ENCODE measurements at places on chromosomes 5 and 9. TPM values are rescaled to one million over a fixed set of nuclear protein-coding genes. Genes with fewer than 3 reads are reported as not detected.
A peak's percentile ranks its signal among the peaks of the same experiment; 100 is the strongest.

GRCh38 chr5:132526974-132527564, 16.3 kb downstream of the IL5 start:
- no peak overlapping the region for H3K27ac ChIP-seq
- no peaks in the 10 kb centered on the region for H3K4me1 ChIP-seq

DNA sequence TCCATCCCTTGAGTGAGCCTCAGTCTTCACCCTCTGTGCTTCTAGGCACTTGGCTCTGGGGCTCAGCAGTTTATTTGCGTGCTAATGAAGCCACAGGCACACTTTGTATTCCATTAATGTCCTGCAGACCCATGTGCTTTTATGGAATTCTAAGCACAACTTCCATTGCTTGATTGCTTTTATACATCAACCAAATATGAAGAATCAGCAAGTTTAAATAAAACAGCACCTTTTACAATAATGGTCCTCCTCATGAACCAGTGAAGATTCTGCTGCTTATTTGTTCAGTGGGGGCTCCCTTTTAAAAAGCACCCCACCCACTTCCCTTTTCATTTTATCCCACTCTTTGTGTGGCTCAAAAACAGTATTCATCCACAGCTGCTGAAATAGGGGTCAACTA, 60.2 kb downstream of the DCP2 start:
- H3K4me1 ChIP-seq = peaks cover 15% of the 10 kb centered on the region
- DNase-seq = no peak
- H3K36me3 ChIP-seq = no peaks in the 10 kb centered on the region

GRCh38 chr5:170746961-170747340, 36.6 kb upstream of the GABRP start:
- no peak overlapping the region for H3K4me3 ChIP-seq
- H3K27ac ChIP-seq = peak overlapping the region; percentile 97
- no peaks in the 10 kb centered on the region for H3K36me3 ChIP-seq

GRCh38 chr5:15592728-15593127, 92.7 kb downstream of the FBXL7 start:
- H3K4me3 ChIP-seq = no peak overlapping the region
- DNase-seq = no peak
- H3K27ac ChIP-seq = no peak overlapping the region
- no peaks in the 10 kb centered on the region for H3K27me3 ChIP-seq
- no peaks in the 10 kb centered on the region for H3K36me3 ChIP-seq
- H3K4me1 ChIP-seq = peaks cover 22% of the 10 kb centered on the region

DNA sequence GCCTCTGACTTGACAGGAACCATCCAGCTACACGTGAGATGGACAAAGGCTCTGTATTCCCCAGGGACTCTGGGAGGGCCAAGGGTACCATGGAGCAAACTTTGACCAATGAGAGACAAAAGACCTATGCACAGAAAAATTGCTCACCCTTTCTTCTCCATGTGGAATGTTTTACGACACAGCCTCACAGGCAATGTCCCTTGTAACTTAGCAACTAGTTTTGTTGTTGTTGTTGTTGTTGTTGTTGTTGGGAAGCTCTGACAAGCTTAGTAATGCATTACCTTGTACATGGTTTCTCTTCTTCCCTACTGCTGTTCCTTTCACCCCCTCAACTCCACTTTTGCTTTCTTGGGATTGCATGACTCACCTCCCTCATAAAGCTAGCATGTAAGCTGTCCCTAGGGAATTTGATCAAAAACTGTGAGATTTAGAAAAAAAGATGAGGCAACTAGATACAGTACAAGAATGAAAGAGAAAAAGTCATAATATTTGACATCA, 550.9 kb downstream of the RAB3C start:
- peak; percentile 18 for DNase-seq
- H3K4me3 ChIP-seq = no peak overlapping the region
- no peaks in the 10 kb centered on the region for H3K36me3 ChIP-seq

GRCh38 chr5:169273451-169273850, 27.5 kb downstream of the SLIT3 start:
- DNase-seq = no peak
- no peak overlapping the region for H3K4me3 ChIP-seq
- no peaks in the 10 kb centered on the region for H3K36me3 ChIP-seq
- no peaks in the 10 kb centered on the region for H3K27me3 ChIP-seq
- H3K27ac ChIP-seq = no peak overlapping the region
- peaks cover 1% of the 10 kb centered on the region for H3K4me1 ChIP-seq

DNA sequence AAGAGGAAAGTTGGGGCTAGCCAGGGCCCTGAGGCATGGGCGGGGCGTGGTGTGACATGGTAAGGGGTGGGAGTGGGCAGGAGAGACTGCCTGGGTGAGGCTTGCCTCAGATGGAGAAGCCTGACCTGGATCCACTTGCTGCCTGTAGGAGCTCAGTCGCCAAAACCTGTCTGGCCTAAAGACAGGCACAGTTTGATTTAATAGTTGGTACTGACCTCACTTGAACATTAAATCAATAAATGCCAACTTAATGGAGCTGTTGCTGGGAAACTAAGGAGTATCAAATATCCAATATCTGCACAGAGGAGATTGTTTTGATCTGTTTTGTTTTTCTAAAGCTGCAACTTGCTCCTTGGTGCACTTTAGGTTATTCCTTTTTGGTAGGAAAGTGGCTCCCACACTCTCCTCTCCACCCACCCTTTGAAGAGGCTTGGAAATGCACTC, 86.4 kb downstream of the RCL1 start:
- no peaks in the 10 kb centered on the region for H3K4me1 ChIP-seq
- H3K27ac ChIP-seq = no peak overlapping the region
- H3K27me3 ChIP-seq = no peaks in the 10 kb centered on the region
- no peak for DNase-seq
- no peak overlapping the region for H3K4me3 ChIP-seq

DNA sequence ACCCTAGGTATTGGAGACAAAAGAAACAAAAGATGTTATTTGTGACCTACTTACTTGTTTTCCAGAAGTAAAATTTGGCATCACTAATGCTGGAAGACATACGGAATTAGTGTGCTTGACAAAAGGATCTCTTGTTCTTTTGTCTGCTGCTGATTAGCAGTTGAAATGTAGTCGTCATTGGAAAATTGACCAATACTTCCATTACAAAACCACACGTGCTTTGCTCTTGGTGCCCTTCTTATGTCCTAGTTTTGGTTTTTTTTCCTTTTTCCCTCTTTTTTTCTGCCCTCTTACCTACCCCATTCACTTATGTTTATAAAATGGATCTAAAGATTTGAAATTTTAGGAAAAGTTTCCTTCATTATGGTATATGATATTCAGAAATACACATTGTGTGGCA, 197.4 kb downstream of the FER start:
- no peaks in the 10 kb centered on the region for H3K36me3 ChIP-seq
- H3K4me1 ChIP-seq = peaks cover 56% of the 10 kb centered on the region
- H3K4me3 ChIP-seq = no peak overlapping the region

DNA sequence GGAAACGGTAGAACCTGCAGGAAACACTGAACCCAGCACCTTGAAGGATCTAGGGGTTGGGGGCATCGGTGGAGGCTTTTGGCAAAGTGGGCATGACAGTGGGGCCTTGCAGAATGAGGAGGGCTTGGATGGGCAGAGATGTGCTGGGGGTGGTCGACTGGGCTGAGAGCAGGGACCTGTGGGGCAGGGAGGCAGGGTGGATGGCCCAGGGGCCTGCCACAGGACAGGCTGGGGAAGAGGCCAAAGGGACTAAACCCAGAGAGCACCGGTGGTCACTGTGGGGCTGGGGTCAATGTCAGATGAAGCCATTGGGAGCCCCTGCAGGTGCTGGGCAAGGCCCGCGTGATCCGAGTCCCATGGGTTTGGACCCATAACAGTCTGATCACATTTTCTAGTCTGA, 175.3 kb downstream of the DAB2IP start:
- H3K27ac ChIP-seq = no peak overlapping the region
- H3K36me3 ChIP-seq = no peaks in the 10 kb centered on the region
- H3K4me3 ChIP-seq = no peak overlapping the region
- no peak for DNase-seq
- no peaks in the 10 kb centered on the region for H3K27me3 ChIP-seq
- H3K4me1 ChIP-seq = peaks cover 9% of the 10 kb centered on the region

DNA sequence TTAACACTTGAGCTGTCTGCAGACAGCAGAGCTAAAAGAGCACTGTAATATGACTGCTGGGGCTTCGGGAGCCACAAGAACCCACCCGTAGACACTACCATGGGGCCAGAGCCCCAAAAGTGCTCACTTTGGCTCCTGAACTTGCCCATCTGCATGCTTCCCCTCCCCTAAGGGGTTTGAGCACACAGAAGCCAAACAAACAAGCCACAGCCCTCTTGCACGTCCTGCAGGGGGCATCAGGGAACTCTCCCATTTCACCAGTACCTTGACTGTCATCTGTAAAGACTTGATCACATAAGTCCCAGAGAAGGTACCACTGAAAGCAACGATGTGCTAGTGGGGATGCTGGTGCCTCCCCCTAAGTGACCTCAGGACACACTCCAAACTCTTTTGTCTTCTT, 681.8 kb downstream of the SEMA5A start:
- DNase-seq = peak; percentile 78
- no peak overlapping the region for H3K4me3 ChIP-seq
- H3K27me3 ChIP-seq = no peaks in the 10 kb centered on the region
- H3K4me1 ChIP-seq = no peaks in the 10 kb centered on the region
- H3K36me3 ChIP-seq = no peaks in the 10 kb centered on the region

DNA sequence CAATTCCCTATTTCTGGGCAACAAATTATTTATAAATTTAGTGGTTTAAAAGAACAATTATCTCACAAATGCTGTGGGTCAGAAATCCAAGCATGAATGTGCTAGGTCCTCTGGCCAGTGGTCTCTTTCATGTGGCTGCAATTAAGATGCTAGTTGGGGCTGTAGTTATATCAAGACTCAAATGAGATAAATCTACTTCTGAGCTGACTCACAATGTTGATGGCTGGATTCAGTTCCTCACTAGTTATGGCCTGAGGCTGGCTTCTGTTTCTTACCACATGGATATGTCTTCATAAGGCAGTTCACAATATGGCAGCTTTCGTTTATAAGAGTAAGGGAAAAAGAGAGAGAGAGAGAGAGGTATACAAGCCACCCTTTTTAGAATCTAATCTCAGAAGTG, 717.0 kb downstream of the PRELID2 start:
- H3K27me3 ChIP-seq = no peaks in the 10 kb centered on the region
- no peaks in the 10 kb centered on the region for H3K36me3 ChIP-seq
- no peak overlapping the region for H3K27ac ChIP-seq
- H3K4me1 ChIP-seq = no peaks in the 10 kb centered on the region

GRCh38 chr9:120985819-120986222, 59.2 kb upstream of the TRAF1 start:
- H3K27me3 ChIP-seq = no peaks in the 10 kb centered on the region
- no peak overlapping the region for H3K27ac ChIP-seq
- no peak overlapping the region for H3K4me3 ChIP-seq
- DNase-seq = peak; percentile 75
- H3K36me3 ChIP-seq = no peaks in the 10 kb centered on the region

DNA sequence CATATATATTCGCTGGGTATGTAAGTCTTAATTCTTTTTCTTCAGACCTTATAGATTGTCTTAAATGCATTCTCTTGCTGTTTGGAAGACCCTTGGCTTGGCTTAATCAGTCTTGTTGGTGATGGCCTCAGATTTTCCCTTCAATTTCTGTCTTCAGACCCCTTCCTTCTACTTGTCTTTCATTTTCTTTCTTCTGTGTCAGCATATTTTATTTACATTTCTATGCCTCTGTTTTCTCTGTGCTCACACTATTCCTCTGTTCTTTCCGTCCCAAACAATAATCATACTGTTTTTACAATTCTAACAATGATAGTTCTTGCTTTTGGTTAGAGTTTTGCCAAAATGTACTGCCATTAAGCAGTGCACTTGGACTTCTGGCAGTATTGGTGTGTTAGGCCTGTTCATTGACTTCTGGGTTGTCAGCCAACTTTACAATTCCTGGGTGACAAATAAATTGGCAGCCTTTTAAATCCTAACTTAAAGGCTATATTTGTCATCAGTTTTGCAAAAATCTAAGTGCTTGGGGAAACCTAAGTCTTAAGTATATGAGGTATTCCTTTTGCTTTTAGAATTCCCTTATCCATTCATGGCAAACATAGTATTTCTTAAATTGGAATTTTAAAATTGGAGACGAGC, 8.0 kb downstream of the SRFBP1 start:
- no peak overlapping the region for H3K27ac ChIP-seq
- peaks cover 26% of the 10 kb centered on the region for H3K4me1 ChIP-seq
- no peaks in the 10 kb centered on the region for H3K27me3 ChIP-seq
- H3K4me3 ChIP-seq = no peak overlapping the region
- no peak for DNase-seq

- H3K4me1 ChIP-seq = peaks cover 4% of the 10 kb centered on the region
- peak overlapping the region; percentile 39 for H3K4me3 ChIP-seq
- no peak overlapping the region for H3K27ac ChIP-seq
- H3K27me3 ChIP-seq = peaks cover 15% of the 10 kb centered on the region
Measured at GRCh38 chr9:135085830-135086546, 1.5 kb upstream of the OLFM1 start.

DNA sequence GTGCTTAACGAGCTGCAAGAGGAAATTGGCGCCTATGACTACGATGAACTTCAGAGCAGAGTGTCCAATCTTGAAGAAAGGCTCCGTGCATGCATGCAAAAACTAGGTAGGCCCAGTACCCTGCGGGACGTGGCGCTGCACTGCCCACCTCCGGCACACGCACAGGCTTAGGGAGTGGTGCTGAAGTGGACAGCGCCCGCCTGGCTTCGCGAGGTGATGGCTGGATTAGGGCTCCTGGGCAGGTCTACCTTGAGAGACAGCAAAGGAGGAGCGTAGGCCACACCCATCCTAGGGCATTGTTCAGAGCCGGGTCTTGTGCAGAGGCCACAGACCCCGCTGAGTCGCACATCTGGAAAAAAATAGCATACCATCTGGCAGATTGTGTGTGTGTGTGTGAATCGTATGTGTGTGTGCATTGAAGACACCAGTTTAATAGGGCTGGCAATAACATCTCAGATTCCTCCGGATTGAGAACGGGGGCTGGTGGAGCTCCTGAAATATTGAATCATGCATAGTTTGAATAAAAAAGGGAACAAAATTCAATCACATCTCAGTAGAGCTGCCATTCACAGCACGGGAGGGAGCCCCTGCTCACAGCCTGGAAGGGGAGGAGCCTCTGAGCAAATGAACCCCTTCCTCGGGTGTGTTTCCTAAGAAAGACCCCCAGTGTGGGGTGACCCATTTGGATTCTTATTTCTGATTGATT, 11.1 kb downstream of the OLFM1 start:
- H3K4me1 ChIP-seq = no peaks in the 10 kb centered on the region
- no peak overlapping the region for H3K4me3 ChIP-seq
- peaks cover 5% of the 10 kb centered on the region for H3K36me3 ChIP-seq
- H3K27ac ChIP-seq = no peak overlapping the region
- DNase-seq = peak; percentile 88

DNA sequence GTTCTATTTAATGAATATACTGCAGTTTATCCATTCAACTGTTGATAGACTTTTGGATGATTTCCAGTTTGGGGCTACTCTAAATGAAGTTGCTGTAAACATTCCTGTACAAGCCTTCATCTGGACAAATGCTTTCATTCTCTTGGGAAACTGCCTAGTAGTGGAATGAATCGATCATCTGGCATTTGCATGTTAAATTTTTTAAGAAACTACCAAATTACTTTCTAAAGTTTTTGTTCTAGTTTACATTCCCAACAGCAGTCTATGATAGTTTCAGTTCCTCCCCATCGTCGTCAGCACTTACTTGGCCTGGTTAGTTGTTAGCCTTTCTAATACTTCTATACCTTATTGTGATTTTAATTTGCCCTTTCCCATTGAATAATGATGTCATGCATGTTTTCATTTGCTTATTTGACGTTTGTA, 306.3 kb downstream of the FER start:
- H3K27me3 ChIP-seq = no peaks in the 10 kb centered on the region
- no peaks in the 10 kb centered on the region for H3K36me3 ChIP-seq
- no peak for DNase-seq
- H3K4me3 ChIP-seq = no peak overlapping the region
- no peaks in the 10 kb centered on the region for H3K4me1 ChIP-seq

Gene PCDHGA7
- total RNA-seq = 4.4 TPM

Gene JADE2
- total RNA-seq = 40.8 TPM

Gene FAM81B
- total RNA-seq = not detected

Gene AJM1
- 0.12 TPM for total RNA-seq

Gene MEF2C
- 1.2 TPM for total RNA-seq

Gene STPG3
- total RNA-seq = not detected

Gene S1PR3
- total RNA-seq = 7.6 TPM

Gene PGM5
- total RNA-seq = not detected
